HCT116 (cell line): ENCODE measurements at places on chromosomes 2 and 18.

- no peak overlapping the region for H3K4me3 ChIP-seq
- H3K36me3 ChIP-seq, result no peaks in the 10 kb centered on the region
- no peak overlapping the region for H3K27ac ChIP-seq
- no peak for DNase-seq
- H3K4me1 ChIP-seq, result peaks cover 7% of the 10 kb centered on the region
Observed at GRCh38 chr2:112821142-112821541, 15.4 kb downstream of the IL1B start.

- no peak overlapping the region for H3K4me3 ChIP-seq
- no peak overlapping the region for H3K27ac ChIP-seq
- no peaks in the 10 kb centered on the region; the same call in 1 of the 2 replicates for H3K27me3 ChIP-seq
- no peaks in the 10 kb centered on the region for H3K4me1 ChIP-seq
Observed at GRCh38 chr2:234218266-234219045, 168.0 kb downstream of the SPP2 start.

- H3K27me3 ChIP-seq, result no peaks in the 10 kb centered on the region
- no peaks in the 10 kb centered on the region for H3K36me3 ChIP-seq
- H3K27ac ChIP-seq, result no peak overlapping the region
- no peak overlapping the region for H3K4me3 ChIP-seq
Observed at GRCh38 chr18:79479761-79480161, 84.0 kb downstream of the NFATC1 start.

GRCh38 chr2:55547001-55547400 is 27.5 kb downstream of the CFAP36 start:
- no peak for DNase-seq
- no peak overlapping the region for H3K27ac ChIP-seq
- H3K4me1 ChIP-seq, result no peaks in the 10 kb centered on the region
- H3K36me3 ChIP-seq, result peaks cover 6% of the 10 kb centered on the region; the same call in 1 of the 2 replicates

- no peak overlapping the region for H3K4me3 ChIP-seq
- no peak overlapping the region for H3K27ac ChIP-seq
- H3K36me3 ChIP-seq, result no peaks in the 10 kb centered on the region
Observed at GRCh38 chr18:55128437-55128836, 169.2 kb upstream of the CCDC68 start.

DNA sequence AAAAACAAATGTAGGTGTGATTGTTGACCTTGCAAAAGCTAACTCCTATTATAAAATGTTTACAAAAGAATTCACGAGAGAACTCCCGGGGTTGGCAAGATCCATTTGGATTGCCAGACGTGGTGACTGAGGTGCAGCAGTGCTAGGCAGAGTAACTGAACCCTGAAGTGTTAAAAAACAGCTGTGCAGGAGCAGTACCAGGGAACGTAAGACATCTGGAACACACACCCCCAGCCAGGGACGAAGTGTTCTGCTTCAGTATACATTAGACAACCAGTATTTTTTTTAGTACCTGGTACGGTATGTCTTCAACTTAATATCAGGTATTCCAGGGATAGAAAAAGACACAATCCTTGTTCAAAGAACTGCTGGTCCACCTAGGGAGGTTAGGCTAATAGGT is 272.1 kb upstream of the EPAS1 start:
- no peaks in the 10 kb centered on the region for H3K4me1 ChIP-seq
- H3K27me3 ChIP-seq, result no peaks in the 10 kb centered on the region
- no peak for DNase-seq
- no peak overlapping the region for H3K27ac ChIP-seq

DNA sequence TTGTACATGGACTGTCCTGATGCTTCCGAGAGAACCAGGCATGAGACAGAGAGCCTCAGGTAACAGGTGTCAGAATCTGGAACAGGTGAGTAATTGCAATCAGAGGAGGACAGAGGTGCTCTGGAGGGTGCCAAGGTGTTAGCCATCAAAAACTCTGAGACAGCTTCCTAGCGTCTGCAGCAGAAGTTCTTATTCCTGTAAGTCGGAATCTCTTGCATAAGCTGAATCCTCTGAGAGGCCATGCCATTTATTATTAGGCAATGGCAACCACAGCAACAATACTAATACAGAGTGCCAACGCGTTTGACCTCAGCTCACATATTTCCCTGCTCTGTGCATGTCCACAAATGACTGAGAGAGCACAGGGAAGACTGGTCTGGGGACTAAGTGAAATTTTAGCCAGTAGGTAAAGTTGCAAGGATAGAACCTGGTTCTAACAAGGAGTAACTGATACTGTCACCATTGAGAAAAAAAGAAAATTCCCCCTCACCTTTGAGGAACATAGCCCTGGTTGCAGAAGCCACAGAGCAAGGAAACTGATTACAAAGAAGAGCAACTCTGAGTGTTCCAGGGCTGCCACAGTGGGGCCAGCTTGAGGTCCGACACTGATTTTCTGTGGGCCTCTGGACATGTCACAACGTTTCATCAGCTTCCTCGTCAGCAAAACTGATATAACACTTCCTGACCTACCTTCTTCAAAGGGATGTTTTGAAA is 55.1 kb upstream of the ACSL3 start:
- H3K27ac ChIP-seq, result no peak overlapping the region
- no peak for DNase-seq
- no peak overlapping the region for H3K4me3 ChIP-seq
- no peaks in the 10 kb centered on the region for H3K4me1 ChIP-seq
- no peaks in the 10 kb centered on the region for H3K27me3 ChIP-seq

DNA sequence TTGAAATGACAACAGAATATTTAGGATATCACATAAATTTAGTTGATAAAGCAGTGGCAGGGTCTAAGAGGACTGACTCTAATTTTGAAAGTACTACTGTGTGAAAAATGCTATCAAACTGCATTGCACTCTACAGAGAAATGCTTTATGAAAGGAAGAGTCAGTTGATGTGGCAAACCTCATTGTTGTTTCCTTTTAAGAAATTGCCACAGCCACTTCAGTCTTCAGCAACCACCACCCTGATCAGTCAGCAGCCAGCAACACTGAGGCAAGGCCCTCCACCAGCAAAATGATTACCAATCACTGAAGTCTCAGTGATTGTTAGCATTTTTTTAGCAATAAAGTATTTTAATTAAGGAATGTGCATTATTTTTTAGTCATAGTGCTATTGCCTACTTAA is 488.7 kb upstream of the SLC39A10 start:
- no peaks in the 10 kb centered on the region for H3K36me3 ChIP-seq
- H3K4me3 ChIP-seq, result no peak overlapping the region
- no peaks in the 10 kb centered on the region for H3K27me3 ChIP-seq
- H3K4me1 ChIP-seq, result no peaks in the 10 kb centered on the region

DNA sequence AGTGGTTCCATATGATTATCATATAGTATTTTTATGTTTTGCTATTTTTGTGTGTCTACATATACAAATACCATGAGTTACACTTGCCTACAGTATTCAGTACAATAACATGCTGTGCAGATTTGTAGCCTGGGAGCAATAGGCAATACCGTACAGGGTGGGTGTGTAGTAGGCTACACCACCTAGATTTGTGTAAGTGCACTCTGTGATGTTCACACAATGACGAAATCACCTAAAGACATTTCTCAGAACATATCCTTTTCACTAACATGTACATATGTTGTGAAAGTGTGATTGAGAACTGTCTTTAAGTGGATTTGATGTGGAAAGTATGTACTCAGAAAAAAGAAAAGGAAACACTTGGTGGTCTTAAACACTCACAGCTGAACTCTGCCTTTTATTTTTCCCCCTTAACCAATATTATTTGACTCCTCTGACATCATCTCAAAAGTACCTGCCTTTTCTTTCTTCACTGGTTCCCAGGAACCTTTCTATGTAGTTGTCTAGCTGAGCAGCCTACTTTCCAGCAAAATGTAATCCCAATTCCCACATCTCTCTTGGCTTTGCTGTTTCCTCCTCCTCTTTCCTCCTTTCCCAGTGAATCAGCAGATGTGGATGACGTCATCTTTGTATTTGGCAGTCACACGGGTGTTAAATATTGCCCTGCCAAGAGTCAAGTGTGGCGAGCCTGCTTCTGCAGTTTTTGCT is 47.7 kb downstream of the OSBPL6 start:
- H3K4me3 ChIP-seq, result no peak overlapping the region
- no peak overlapping the region for H3K27ac ChIP-seq
- no peaks in the 10 kb centered on the region for H3K36me3 ChIP-seq
- peak; percentile 35 for DNase-seq
- H3K4me1 ChIP-seq, result peaks cover 10% of the 10 kb centered on the region

DNA sequence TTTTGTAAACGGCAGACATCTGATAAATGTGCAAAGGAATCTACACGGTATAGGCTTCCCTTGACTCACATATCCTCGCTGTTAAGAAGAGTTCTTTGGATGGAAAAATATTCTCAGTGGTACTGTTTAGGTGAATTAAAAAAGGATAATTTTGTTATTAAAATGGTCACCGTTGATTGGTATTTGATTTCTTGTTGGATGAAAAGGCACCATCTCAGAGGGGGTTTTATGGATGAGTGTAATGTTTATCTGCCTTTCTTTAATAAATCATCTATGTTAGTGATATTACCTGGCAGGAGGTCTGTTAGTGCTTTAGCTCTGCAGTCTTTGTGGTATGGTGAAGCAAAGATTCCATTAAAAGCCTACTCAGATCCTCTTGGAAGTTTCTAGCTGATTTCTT is 92.3 kb downstream of the MGAT5 start:
- no peaks in the 10 kb centered on the region for H3K36me3 ChIP-seq
- H3K27me3 ChIP-seq, result no peaks in the 10 kb centered on the region
- no peak overlapping the region for H3K27ac ChIP-seq
- no peaks in the 10 kb centered on the region for H3K4me1 ChIP-seq

GRCh38 chr2:187644486-187644885 is 90.3 kb upstream of the TFPI start:
- no peaks in the 10 kb centered on the region for H3K4me1 ChIP-seq
- no peaks in the 10 kb centered on the region for H3K27me3 ChIP-seq
- no peak overlapping the region for H3K4me3 ChIP-seq
- H3K27ac ChIP-seq, result no peak overlapping the region
- H3K36me3 ChIP-seq, result no peaks in the 10 kb centered on the region

- H3K4me1 ChIP-seq, result peaks cover 5% of the 10 kb centered on the region; the same call in 1 of the 2 replicates
- H3K4me3 ChIP-seq, result no peak overlapping the region
- H3K27ac ChIP-seq, result no peak overlapping the region
- H3K36me3 ChIP-seq, result no peaks in the 10 kb centered on the region
- H3K27me3 ChIP-seq, result no peaks in the 10 kb centered on the region
Observed at GRCh38 chr2:176101216-176101830, 1.7 kb downstream of the HOXD12 start.

GRCh38 chr2:2264416-2264815 is 66.7 kb downstream of the MYT1L start:
- no peaks in the 10 kb centered on the region for H3K27me3 ChIP-seq
- H3K36me3 ChIP-seq, result no peaks in the 10 kb centered on the region
- no peak overlapping the region for H3K4me3 ChIP-seq
- no peaks in the 10 kb centered on the region for H3K4me1 ChIP-seq

DNA sequence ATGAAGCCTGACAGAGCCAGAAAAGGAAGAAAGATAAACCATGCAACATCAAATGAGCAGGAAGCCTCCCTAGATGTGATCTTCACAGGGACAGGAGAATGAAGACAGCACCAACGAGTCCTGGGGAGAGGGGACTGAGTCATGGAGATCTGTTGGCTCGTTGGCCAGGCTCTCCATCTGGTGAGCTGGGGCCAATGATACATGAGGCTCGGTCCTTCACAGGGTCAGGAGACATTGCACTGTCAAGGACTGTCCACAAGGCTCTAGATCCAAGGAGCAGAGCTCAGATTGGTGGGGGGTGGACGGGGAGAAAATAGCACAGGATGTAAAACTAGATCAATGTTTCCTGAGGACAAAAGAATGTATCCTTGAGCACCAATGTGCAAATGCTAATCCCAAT is 735 bp downstream of the CD207 start:
- H3K27ac ChIP-seq, result no peak overlapping the region
- DNase-seq, result no peak
- H3K27me3 ChIP-seq, result no peaks in the 10 kb centered on the region
- no peaks in the 10 kb centered on the region for H3K36me3 ChIP-seq
- no peaks in the 10 kb centered on the region for H3K4me1 ChIP-seq

- no peaks in the 10 kb centered on the region for H3K36me3 ChIP-seq
- DNase-seq, result no peak
- no peak overlapping the region for H3K4me3 ChIP-seq
- H3K27ac ChIP-seq, result no peak overlapping the region
- no peaks in the 10 kb centered on the region for H3K27me3 ChIP-seq
Observed at GRCh38 chr2:241984271-241984655, 114.7 kb downstream of the RTP5 start.

DNA sequence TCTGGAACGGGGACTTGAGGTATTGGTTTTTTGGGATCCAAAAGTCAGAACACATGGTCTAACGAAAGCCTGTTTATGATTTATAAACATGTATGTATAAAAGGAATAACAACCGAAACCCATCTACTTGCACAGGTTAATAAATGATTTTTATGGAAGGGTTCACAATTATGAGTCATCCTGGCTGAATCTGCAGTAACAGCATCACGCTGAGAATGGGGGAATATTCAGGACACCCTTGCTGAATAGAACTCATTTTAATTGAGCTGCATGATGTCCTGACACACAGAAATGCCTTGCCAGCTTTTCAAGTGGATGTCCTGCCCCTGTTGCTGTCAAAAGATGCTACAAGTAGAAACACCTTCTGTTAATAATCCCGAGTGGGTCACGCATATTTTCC is 54.7 kb upstream of the TGFA start:
- DNase-seq, result no peak
- H3K4me1 ChIP-seq, result peaks cover 9% of the 10 kb centered on the region
- H3K27me3 ChIP-seq, result no peaks in the 10 kb centered on the region
- H3K4me3 ChIP-seq, result no peak overlapping the region
- no peaks in the 10 kb centered on the region for H3K36me3 ChIP-seq

- H3K27me3 ChIP-seq, result no peaks in the 10 kb centered on the region; the same call in 1 of the 2 replicates
- no peak for DNase-seq
- H3K27ac ChIP-seq, result no peak overlapping the region
- H3K4me3 ChIP-seq, result no peak overlapping the region
- no peaks in the 10 kb centered on the region for H3K36me3 ChIP-seq
Observed at GRCh38 chr2:134002391-134002790, 251.5 kb upstream of the MGAT5 start.

DNA sequence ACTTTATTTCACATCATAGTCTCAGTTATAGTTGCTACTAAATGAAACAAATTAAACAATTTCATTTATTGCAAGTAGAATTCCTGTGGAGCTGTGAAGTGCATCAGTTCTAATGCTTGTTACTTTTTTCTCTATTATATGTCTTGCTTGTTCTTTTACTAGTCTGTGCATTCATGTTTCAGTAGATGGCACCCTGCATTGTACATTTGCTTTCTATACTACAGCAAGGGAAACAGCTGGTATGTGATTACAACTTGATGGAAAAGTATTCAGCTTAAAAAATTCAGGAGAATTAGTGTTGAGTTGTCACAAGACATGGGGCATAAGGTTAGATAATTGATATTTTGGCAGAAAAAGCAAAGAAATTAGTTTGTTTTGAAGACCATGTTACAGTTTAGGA is 72.3 kb downstream of the TANK start:
- H3K27ac ChIP-seq, result no peak overlapping the region
- DNase-seq, result no peak
- H3K36me3 ChIP-seq, result peaks cover 59% of the 10 kb centered on the region
- H3K4me3 ChIP-seq, result no peak overlapping the region

- no peaks in the 10 kb centered on the region for H3K36me3 ChIP-seq
- no peak for DNase-seq
- no peaks in the 10 kb centered on the region for H3K27me3 ChIP-seq
- H3K4me3 ChIP-seq, result no peak overlapping the region
- H3K27ac ChIP-seq, result peak overlapping the region; percentile 16; the same call in 1 of the 2 replicates
- H3K4me1 ChIP-seq, result no peaks in the 10 kb centered on the region; the same call in 1 of the 2 replicates
Observed at GRCh38 chr2:142100970-142101369, 29.8 kb downstream of the LRP1B start.

GRCh38 chr2:206023183-206023582 is 62.8 kb downstream of the INO80D start:
- no peak overlapping the region for H3K27ac ChIP-seq
- no peaks in the 10 kb centered on the region for H3K27me3 ChIP-seq
- no peak for DNase-seq
- H3K36me3 ChIP-seq, result no peaks in the 10 kb centered on the region
- no peak overlapping the region for H3K4me3 ChIP-seq
- no peaks in the 10 kb centered on the region for H3K4me1 ChIP-seq

- no peak for DNase-seq
- H3K4me3 ChIP-seq, result peak overlapping the region; percentile 66
- H3K4me1 ChIP-seq, result peaks cover 9% of the 10 kb centered on the region; the same call in 1 of the 2 replicates
- H3K27me3 ChIP-seq, result no peaks in the 10 kb centered on the region
Observed at GRCh38 chr18:79400091-79400590, 4.4 kb downstream of the NFATC1 start.
